HFF-Myc (cell line): ENCODE measurements at places on chromosomes 3 and 15.

GRCh38 chr3:162295323-162295983 is 798.8 kb downstream of the OTOL1 start:
- peak; percentile 54 for DNase-seq

DNA sequence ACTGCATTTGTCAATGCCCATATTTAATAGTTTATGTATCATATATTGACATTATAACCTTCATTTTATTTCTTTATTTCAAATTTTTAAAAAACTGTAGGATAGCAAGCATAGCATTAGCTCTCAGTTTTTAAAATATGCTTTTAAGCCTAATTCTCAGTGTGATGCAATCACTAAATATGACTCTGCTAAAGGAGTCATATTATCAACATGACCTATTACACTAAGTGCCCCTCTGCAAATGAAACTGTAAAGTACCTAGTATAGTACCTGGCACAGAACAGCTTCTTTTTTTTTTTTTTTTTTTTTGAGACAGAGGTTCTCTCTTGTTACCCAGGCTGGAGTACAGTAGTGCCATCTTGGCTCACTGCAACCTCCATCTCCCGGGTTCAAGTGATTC is 179.4 kb upstream of the CGNL1 start:
- no peak for DNase-seq

GRCh38 chr3:71444861-71445259 is 138.7 kb downstream of the FOXP1 start:
- no peak for DNase-seq

DNA sequence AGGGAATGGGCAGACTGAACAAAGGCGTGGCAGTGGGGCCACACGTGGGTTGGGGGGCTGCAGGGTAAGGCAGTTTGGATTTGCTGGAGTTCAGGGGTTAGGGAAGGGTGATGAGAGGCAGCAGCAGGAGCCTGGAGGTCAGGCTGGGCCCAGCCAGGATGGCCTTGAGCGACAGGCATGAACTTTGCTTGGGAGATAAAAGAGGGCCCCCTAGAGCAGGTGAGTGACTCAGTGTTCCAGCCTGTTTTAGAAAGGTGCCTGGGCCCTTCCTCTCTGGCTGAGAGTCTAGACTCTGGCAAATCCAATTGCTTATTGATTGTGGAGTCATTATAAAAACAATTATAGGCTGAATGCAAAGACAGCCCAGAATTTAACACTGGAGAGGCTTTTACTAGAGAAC is 75.1 kb downstream of the RAB11A start:
- DNase-seq = no peak

- DNase-seq = no peak
Measured at GRCh38 chr15:92166751-92167405, 226.8 kb upstream of the ST8SIA2 start.

DNA sequence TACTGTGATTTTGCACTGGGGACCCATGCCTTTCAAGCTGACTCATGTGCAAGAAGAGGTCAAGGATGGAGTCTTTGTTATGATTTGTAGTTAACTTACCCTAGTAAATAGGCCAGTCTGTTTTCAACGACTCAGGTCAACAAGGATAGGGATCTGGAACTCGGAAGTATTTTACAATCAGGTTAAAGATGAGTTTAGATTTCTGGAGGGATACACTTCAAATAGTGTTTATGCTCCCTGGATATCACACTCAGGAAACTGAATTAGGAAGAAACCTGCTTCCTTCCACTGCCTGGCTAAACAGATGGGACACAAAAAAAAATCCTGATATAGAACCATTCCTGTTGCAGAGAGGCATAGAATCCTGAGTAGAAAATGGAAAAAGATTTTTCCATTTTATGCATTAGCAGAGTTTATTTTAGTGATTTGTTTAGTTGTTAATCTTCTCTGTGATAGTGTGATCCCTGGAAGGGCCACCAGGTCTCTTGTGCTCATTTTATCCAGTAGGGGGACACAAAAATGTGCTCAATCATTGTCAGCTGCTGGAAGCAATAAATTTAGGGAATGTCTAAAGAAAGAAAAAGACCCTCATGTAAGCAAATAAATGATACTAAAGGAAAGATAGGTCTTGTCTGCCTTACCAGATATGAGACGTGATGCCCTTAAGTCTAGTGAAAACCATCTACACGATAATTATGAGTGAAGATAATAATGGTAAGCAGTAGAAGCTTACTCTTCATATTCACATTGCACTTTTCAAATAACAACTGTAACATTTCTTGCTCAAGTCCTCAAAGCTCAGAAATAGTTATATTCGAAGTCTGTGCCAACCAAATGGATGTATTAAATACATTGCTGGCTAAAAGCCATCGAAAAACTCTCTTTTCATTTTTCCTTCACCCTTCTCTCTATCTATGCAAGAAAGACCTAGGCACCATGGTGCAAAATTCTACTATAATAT is 452.1 kb upstream of the KCNMB2 start:
- no peak for DNase-seq

- no peak for DNase-seq
Measured at GRCh38 chr15:74776821-74777768, 4.8 kb upstream of the CSK start.

DNA sequence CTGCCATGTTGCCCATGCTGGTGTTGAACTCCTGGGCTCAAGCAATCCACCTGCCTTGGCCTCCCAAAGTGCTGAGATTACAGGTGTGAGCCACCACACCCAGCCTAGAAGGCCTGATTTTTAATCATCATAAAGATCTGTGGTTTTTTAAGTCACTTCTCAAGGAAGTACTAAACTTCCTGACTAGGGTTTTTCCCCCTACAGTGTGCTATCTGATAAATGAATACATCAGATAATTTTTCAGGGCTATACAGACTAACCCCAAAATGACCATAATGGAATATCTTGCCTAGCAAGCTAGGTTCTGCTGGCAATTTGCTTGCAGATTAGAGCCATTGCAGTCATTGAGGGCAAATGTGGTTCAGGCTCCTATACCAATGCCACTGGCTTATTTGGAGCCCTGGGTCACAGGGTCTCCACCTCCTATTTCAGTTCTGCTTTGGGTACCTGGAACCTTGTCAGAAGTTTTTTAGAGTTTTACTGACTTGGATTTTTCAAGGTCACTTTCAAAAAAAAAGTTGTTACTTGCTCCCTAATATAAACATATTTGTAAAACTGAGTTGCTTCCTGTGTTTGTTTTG is 80.8 kb downstream of the SLC49A4 start:
- no peak for DNase-seq
